Activated T-helper 2 cell treated with anti-CD3 and anti-CD28 coated beads, Interferon-gamma antibody, Interleukin-2, Interleukin-4, amounts not matched to agents 10 μg/mL and 5 μg/mL and 100 μg/mL, durations not matched to agents 14 hours and 24 hours and 36 hours (primary cell): ENCODE measurements at places on chromosomes 4 and X. TPM values are rescaled to one million over a fixed set of nuclear protein-coding genes. Genes with fewer than 3 reads are reported as not detected.

DNA sequence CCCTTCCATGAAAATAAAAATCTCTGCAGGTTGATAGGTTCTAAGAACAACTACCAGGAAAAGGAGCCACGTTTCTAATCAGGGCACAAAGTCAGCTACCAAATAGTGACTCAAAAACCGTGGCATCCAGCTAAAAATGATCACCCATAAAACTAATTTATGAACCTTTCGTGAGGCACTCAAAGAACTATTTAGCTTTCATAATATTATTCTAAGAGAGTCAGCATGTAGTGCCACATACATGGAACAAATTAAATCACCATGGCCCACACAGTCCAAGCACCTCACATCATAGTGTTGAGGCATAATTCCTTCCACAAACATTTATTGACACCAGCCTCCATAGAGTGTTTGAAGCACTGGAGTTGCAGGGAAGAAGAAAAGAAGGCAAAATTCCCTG lies 252.0 kb upstream of the PPARGC1A start:
- no peak overlapping the region for H3K27ac ChIP-seq
- DNase-seq = no peak
- H3K36me3 ChIP-seq = no peaks in the 10 kb centered on the region
- no peak overlapping the region for H3K4me3 ChIP-seq
- H3K27me3 ChIP-seq = no peaks in the 10 kb centered on the region

DNA sequence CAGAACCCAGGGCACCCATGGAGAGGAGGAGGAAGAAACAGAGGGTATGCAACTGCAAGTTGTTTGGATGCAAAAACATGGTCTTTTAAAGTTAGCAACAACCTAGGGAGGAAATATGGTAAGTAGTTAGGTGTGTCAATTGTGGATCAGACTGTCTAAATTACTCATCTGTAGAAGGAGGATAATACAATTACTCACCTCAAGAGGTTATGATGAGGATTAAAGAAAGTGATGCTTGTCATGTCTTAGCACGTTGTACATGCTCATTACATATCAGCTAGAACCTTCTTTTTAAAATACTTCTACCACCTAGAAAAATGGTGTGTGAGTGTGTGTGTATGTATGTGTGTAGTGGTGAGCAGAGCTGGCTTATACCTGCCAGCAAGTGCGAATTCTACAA lies 2.3 kb upstream of the C1QTNF7 start:
- peaks cover 2% of the 10 kb centered on the region for H3K27me3 ChIP-seq
- H3K4me3 ChIP-seq = no peak overlapping the region
- DNase-seq = no peak
- no peak overlapping the region for H3K27ac ChIP-seq

GRCh38 chrX:151397741-151398070 lies 700 bp downstream of the VMA21 start:
- no peak for DNase-seq
- peaks cover 29% of the 10 kb centered on the region for H3K36me3 ChIP-seq
- H3K4me3 ChIP-seq = peak overlapping the region; percentile 87
- no peaks in the 10 kb centered on the region for H3K27me3 ChIP-seq
- peak overlapping the region; percentile 85 for H3K27ac ChIP-seq
- peaks cover 36% of the 10 kb centered on the region for H3K4me1 ChIP-seq

- H3K4me1 ChIP-seq = no peaks in the 10 kb centered on the region
- peaks cover 2% of the 10 kb centered on the region for H3K27me3 ChIP-seq
- no peaks in the 10 kb centered on the region for H3K36me3 ChIP-seq
- DNase-seq = no peak
- no peak overlapping the region for H3K4me3 ChIP-seq
These were observed 21.1 kb downstream of the TEC start for GRCh38 chr4:48248559-48248953.

DNA sequence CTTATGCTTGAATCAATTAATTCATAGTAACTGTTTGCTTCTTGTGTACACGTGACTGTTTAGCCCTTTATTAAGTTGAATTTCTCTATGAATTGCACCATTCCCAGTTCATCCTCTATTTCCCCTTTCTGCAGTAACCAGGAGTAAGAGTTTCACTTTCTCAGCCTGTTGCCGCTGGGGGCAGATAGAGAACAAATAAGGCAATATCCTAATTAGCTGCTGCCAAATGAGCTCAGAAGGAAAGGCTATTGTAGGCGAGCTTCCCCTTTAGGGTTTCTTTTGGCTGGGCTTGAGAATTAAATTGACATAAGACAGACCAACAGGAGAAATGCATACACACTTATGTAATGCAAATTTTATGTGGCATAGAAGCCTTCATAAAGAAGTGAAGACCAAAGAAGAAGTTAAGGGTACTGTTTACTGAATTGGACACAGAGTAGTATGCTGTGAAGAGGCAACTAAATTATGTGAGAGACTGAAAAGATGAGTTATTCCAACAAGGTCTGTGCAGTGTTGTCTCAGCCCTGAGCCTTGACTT lies 1594.7 kb downstream of the TECRL start:
- no peak for DNase-seq
- no peak overlapping the region for H3K4me3 ChIP-seq
- H3K36me3 ChIP-seq = no peaks in the 10 kb centered on the region
- no peaks in the 10 kb centered on the region for H3K27me3 ChIP-seq

GRCh38 chr4:17512973-17513665 lies 1.2 kb upstream of the QDPR start:
- peaks cover 22% of the 10 kb centered on the region for H3K4me1 ChIP-seq
- DNase-seq = no peak
- no peak overlapping the region for H3K27ac ChIP-seq
- peaks cover 15% of the 10 kb centered on the region for H3K27me3 ChIP-seq

GRCh38 chrX:131729295-131729694 lies 185.4 kb downstream of the OR13H1 start:
- no peaks in the 10 kb centered on the region for H3K4me1 ChIP-seq
- H3K27ac ChIP-seq = no peak overlapping the region
- peaks cover 22% of the 10 kb centered on the region for H3K36me3 ChIP-seq
- no peaks in the 10 kb centered on the region for H3K27me3 ChIP-seq
- H3K4me3 ChIP-seq = no peak overlapping the region

GRCh38 chr4:154465085-154465484 lies 26.5 kb downstream of the DCHS2 start:
- no peak for DNase-seq
- no peaks in the 10 kb centered on the region for H3K36me3 ChIP-seq
- no peak overlapping the region for H3K4me3 ChIP-seq
- H3K27me3 ChIP-seq = peaks cover 11% of the 10 kb centered on the region
- H3K27ac ChIP-seq = no peak overlapping the region

GRCh38 chrX:50680990-50681389 lies 133.0 kb downstream of the SHROOM4 start:
- no peak overlapping the region for H3K4me3 ChIP-seq
- DNase-seq = no peak
- no peaks in the 10 kb centered on the region for H3K36me3 ChIP-seq
- no peak overlapping the region for H3K27ac ChIP-seq
- no peaks in the 10 kb centered on the region for H3K27me3 ChIP-seq

DNA sequence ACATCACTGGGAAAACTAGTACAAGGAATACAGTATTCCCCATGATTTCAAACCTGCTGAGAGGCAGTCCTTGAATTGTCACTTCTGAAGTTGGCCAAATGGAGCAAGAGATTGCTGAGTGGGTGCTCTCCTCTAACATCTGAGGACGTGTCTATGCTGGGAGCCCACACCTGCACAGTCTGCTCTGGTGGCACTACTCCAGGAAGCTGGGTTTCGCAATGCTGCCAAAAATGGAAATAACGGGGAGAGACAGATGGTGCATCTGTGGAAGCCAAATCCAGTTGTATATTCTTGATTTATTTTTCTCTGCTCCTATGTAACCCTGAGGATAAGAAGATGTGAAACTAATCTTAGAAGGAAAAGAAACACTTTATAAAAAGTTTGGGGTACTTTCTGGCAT lies 240.1 kb upstream of the CTSO start:
- no peaks in the 10 kb centered on the region for H3K4me1 ChIP-seq
- DNase-seq = no peak
- no peaks in the 10 kb centered on the region for H3K36me3 ChIP-seq
- no peak overlapping the region for H3K27ac ChIP-seq
- no peaks in the 10 kb centered on the region for H3K27me3 ChIP-seq

- no peak overlapping the region for H3K4me3 ChIP-seq
- no peaks in the 10 kb centered on the region for H3K4me1 ChIP-seq
- H3K27ac ChIP-seq = no peak overlapping the region
- no peaks in the 10 kb centered on the region for H3K36me3 ChIP-seq
- peaks cover 4% of the 10 kb centered on the region for H3K27me3 ChIP-seq
These were observed 127.6 kb downstream of the AMELX start for GRCh38 chrX:11420851-11421250.

GRCh38 chr4:184012937-184013336 lies 107.8 kb downstream of the STOX2 start:
- H3K27ac ChIP-seq = no peak overlapping the region
- H3K4me3 ChIP-seq = no peak overlapping the region
- H3K36me3 ChIP-seq = no peaks in the 10 kb centered on the region
- H3K27me3 ChIP-seq = no peaks in the 10 kb centered on the region
- no peak for DNase-seq

- DNase-seq = no peak
- H3K4me1 ChIP-seq = no peaks in the 10 kb centered on the region
- no peaks in the 10 kb centered on the region for H3K27me3 ChIP-seq
- no peaks in the 10 kb centered on the region for H3K36me3 ChIP-seq
These were observed 22.7 kb upstream of the PGRMC2 start for GRCh38 chr4:128310266-128310697.

GRCh38 chr4:53461244-53461643 lies 83.8 kb downstream of the FIP1L1 start:
- no peak for DNase-seq
- H3K36me3 ChIP-seq = peaks cover 37% of the 10 kb centered on the region
- no peaks in the 10 kb centered on the region for H3K4me1 ChIP-seq
- no peak overlapping the region for H3K27ac ChIP-seq

GRCh38 chrX:56783996-56784620 lies 55.1 kb downstream of the NBDY start:
- peaks cover 27% of the 10 kb centered on the region for H3K4me1 ChIP-seq
- no peaks in the 10 kb centered on the region for H3K27me3 ChIP-seq
- no peak overlapping the region for H3K27ac ChIP-seq
- peaks cover 8% of the 10 kb centered on the region for H3K36me3 ChIP-seq

- peak overlapping the region; percentile 93 for H3K27ac ChIP-seq
- peak overlapping the region; percentile 89 for H3K4me3 ChIP-seq
- H3K27me3 ChIP-seq = no peaks in the 10 kb centered on the region
These were observed 23.6 kb upstream of the GLOD5 start for GRCh38 chrX:48737940-48738339.

- H3K36me3 ChIP-seq = peaks cover 3% of the 10 kb centered on the region
- no peak overlapping the region for H3K27ac ChIP-seq
- no peak overlapping the region for H3K4me3 ChIP-seq
- H3K4me1 ChIP-seq = peaks cover 5% of the 10 kb centered on the region
These were observed 36.8 kb upstream of the RAB40AL start for GRCh38 chrX:102899940-102900916.

DNA sequence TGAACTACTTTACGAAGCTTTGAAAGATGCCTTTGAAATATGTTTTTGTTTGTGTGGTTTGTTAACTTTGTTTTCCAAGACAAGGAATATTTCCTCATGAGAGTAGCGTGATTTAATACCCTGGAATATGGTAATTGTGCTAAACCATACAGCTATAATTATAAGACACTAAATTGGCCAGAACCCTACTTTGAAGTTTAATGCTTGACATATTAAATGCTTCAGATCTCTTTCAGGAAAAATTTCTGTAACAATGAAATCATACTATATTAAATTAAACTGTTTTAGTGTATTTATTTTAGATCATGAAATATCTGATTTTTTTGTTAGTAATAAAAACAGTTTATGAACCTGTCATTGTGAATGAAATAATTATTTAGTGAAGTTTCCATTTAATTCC lies 63.5 kb downstream of the DCLK2 start:
- H3K4me3 ChIP-seq = no peak overlapping the region
- no peak overlapping the region for H3K27ac ChIP-seq
- H3K27me3 ChIP-seq = peaks cover 2% of the 10 kb centered on the region
- no peaks in the 10 kb centered on the region for H3K36me3 ChIP-seq
- peaks cover 3% of the 10 kb centered on the region for H3K4me1 ChIP-seq
- DNase-seq = no peak

GRCh38 chr4:17941731-17942130 lies 79.8 kb downstream of the LCORL start:
- H3K36me3 ChIP-seq = no peaks in the 10 kb centered on the region
- H3K4me3 ChIP-seq = no peak overlapping the region

GRCh38 chr4:44150091-44150576 lies 298.5 kb downstream of the KCTD8 start:
- no peak for DNase-seq
- H3K4me1 ChIP-seq = no peaks in the 10 kb centered on the region
- no peaks in the 10 kb centered on the region for H3K36me3 ChIP-seq
- no peaks in the 10 kb centered on the region for H3K27me3 ChIP-seq
- H3K27ac ChIP-seq = no peak overlapping the region

GRCh38 chr4:76216975-76217814 lies 3.6 kb upstream of the SCARB2 start:
- peaks cover 18% of the 10 kb centered on the region for H3K4me1 ChIP-seq
- DNase-seq = no peak

DNA sequence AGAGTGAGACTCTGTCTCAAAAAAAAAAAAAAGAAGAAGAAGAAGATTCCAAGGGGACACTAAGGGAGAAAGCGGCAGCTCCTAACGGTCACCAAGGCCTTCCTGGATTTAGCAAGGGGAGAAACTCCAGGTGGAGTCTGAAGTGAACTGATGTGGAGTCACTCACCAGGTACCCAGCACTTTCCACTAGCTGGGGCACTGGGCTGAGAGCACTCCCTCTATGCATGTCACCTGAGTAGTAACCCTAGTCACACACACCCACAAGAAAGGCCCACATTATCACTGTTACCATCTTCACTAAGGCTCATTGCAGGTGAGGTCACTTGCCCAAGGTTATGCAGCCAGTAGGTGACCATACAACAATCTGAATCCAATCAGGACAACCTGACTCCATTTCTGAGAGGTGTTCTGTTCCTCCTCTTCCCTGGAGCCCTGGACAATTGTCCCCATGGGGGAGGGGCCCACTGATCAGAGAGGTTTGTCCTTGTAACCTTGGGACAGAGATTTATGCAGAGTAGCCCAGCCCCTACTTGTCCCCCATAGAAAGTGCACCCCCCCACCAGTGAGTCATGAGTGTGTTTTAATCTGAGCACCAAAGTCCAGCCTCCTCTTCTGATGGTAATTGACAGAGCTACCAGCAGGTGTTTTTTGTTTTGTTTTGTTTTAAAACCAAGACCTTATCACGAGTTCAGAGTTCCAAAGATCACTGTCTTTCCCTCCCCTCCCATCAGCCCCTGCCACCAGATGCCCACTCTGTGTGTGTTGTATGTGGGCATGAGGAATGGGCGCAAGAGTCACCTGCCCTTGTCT lies 5.9 kb upstream of the SASH3 start:
- no peak for DNase-seq
- no peak overlapping the region for H3K4me3 ChIP-seq
- H3K4me1 ChIP-seq = peaks cover 49% of the 10 kb centered on the region
- H3K27me3 ChIP-seq = no peaks in the 10 kb centered on the region
- H3K27ac ChIP-seq = peak overlapping the region; percentile 93
- no peaks in the 10 kb centered on the region for H3K36me3 ChIP-seq

LRCH2 gene
- total RNA-seq = not detected in 2 replicates

SPINK2 gene
- 0.75 TPM in 1 of 2 replicates, not detected in the other for total RNA-seq

RRH gene
- 0.16 TPM in 1 of 2 replicates, not detected in the other for total RNA-seq

SH2D1A gene
- 54.9 and 57.7 TPM in 2 replicates for total RNA-seq

TCEAL3 gene
- total RNA-seq = 0.78 and 0.87 TPM in 2 replicates

RP2 gene
- total RNA-seq = 8.8 and 9.6 TPM in 2 replicates

IGFBP7 gene
- total RNA-seq = not detected in 2 replicates

NHS gene
- total RNA-seq = 3.8 and 8.3 TPM in 2 replicates

C1QTNF7 gene
- 0.11 TPM in 1 of 2 replicates, not detected in the other for total RNA-seq

CT55 gene
- not detected in 2 replicates for total RNA-seq
